ENCODE measurements at places on chromosomes 16 and 17.

- peak; percentile 43 for DNase-seq
Measured at GRCh38 chr16:53022374-53022773, 30.3 kb downstream of the CHD9NB start.

- no peak for DNase-seq
Measured at GRCh38 chr17:56824503-56824902, 9.2 kb downstream of the C17orf67 start.

DNA sequence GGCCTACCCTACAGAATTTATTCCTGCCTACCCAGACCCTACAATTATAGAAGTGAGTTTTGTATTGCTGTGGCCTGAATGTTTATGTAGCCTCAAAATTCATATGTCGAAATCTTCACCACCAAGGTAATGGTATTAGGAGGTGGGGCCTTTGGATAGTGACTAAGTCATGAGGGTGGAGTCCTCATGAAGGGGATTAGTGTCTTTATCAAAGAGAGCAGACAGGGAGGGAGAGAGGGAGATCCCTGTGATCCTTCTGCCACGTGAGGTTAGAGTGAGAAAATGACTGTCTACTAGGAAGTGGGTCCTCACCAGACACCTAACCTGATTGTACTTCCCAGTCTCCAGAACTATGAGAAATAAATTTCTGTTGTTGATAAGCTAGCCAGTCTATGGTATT is 981 bp upstream of the DUXB start:
- no peak for DNase-seq

GRCh38 chr17:73998653-73999645 is 204.5 kb upstream of the RPL38 start:
- DNase-seq: no peak

DNA sequence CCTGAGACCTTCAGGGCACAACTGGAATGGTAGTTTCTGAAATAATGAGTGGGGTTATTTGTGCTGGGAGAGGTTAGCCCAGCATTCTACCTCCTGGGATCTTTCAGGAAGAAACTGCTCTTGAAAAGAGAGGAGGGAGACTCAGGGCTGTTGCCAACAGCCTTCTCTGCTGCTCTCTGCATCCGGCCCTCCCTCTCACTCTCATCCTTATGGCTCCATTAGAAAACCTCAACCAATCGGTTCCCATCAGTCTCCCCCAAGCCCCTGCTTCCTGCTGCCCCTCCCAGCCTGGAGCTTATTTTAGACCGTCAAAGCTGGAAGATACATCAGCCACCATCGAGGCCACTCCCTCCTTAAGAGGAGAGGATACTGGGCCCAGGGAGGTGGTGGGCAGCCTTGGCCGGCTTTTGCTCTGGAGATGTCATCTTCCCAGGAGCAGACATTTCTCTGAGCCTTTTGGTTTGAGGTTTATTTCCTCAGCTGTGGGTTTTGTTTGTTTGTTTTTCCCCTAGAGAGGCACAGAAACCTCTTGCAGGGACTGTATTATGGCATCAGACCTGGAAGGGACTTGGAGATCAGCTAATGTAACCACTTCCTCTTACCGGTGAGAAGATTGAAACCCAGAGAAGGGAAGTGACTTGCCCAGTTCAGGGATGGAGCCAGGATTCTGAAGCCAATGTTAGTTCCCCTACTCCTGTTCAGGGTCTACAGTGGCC is 2.7 kb downstream of the MPRIP start:
- peak; percentile 79 for DNase-seq

DNA sequence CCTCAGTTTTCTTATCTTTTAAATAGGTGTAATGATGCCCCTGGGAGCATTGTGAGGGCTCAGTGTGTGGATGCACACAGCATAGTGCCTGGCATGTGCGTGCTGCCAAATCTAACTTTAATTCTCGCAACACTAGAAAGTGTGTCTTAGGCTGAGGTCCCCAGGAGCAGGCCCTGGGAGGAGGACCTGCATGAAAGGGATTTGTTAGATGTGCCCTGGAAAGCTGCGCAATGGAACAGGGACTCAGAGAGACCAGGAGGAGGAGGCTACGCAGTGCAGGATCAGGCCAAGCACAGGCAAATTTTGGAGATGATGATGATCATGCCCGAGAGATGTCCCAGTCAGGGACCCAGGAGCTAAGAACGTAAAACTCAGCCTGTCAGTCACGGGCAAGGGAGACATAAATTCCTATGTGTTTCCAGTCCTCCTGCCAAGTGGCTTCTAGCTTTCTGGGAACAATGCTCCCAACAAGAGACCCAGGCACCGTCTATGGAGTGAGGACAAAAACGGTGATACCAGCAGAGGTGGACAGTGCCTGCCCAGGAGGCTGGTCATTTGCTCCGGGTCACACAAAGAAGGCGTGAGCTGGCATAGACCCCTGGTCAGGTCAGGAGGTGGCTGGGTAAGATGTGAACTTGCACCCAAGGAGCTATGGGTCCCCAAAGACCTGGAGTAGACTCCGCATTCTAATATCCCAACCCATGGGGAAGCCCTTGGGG is 352.2 kb upstream of the TNRC6C start:
- no peak for DNase-seq

DNA sequence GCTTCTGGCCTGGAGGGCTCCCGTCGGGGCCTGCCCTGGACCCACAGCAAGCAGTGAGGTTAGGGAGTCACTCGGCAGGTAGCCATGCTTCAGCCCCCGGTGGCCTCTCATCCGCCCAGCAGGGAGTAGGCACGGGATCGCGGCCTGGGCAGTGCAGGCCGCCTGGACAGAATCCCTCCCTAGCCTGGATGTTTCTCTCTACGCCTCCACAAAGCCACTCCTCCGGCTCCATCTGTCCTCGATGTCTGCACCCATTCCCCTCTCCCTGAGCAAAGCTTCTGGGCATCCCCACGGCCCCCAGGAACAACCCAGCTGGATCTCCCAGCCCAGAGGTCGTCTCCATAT is 145.2 kb downstream of the RBFOX3 start:
- no peak for DNase-seq

DNA sequence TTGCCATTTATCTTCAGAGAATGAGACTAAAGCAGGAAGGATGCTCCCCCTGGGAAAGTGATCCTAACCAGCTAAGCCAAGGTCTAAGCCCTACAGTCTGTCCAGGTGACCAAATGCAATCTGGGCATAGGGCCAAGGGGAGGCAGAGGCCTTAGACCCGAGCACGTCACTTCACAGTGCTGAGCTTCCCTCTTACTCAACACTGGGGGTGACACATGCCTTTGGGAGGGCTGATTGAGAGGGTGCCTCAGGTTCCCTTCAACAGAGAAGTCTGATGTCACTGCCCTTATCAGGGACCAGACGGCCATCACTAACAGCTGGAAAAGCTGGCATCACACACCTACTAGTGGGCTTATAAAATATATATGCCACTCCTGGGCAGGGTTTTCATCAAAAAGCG is 4.0 kb downstream of the CIAO2B start:
- DNase-seq: peak; percentile 85

DNA sequence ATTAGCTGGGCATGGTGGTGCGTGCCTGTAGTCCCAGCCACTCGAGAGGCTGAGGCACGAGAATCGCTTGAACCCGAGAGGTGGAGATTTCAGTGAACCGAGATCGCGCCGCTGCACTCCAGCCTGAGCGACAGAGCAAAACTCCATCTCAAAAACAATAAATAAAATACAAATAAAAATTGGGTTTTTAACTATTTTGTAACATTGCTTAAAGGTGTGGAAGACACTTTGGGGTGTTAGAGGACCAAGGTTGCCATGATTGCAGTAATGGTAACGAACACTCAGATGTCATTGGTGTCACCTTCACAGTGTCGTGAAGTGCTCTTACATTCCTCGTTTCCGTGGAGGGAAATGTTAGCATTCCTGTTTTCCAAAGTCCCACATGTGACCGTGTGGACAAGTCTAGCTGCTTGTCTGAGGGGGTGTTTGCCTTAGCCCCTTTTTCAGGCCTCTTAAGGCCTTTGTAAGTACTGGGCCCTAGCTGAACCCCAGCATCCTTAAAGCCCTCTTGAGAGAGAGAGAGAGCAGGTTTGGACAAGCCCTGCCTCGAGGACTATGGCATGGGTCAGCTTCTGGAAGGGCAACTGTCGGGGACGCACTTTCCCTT is 8.6 kb downstream of the C16orf96 start:
- DNase-seq: no peak

DNA sequence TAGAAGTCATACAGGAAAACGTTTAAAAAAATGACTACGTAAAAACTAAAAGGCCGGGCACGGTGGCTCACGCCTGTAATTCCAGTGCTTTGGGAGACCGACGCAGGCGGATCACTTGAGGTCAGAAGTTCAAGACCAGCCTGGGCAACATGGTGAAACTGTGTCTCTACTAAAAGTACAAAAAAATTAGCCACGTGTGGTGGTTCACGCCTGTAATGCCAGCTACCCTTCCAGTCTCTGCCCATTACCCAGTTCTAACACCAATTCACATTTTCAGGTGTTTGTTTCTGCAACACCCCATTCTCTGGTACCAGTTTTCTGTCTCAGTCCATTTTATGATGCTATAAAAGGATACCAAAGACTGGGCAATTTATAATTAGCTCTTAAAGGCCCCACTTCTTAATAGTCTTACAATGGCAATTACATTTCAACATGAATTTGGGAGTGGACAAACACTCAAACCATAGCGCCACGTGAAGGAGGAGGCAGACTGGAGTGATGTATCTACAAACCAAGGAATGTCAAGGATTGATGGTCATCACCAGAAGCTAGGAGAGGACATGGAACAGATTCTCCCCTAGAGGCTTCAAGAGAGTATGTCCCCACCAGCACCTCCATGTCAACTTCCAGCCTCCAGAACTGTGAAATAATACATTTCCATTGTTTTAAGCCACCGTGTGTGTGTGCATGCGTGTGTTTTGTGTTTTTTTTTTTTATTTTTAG is 791 bp upstream of the C17orf75 start:
- no peak for DNase-seq

DNA sequence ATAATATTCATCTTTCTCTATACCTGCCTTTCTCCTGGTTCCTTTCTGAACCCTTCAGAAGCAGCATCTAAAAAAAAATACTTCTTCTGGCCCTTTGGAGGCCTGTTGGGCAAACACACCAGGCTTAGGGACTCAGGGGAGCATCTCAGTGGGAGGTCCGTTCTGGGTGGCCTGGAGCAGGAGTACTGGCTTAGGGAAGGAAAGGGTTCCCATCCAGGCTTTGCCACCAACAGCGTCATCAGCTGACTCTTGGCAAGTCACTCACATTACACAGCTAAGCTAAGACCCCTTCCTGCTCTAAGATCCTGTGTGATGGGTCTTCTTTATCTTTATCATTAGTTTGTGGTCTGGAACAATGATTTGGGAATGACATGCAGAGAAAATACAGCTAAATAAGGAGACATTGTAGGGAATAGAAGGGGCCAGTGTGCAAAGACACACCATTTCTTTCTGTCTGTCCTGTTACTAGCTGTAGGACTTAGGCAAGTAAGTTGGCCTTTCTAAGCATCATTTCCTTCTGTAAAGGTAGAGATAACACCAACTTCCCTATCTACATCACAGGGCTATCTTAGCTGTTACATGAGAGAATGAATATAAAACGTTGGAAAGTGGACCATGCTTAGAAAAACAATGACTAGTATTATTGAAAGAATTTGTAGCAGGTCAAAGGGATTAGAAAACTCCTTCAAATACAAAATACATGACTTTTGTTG is 9.9 kb downstream of the PCTP start:
- DNase-seq: no peak

DNA sequence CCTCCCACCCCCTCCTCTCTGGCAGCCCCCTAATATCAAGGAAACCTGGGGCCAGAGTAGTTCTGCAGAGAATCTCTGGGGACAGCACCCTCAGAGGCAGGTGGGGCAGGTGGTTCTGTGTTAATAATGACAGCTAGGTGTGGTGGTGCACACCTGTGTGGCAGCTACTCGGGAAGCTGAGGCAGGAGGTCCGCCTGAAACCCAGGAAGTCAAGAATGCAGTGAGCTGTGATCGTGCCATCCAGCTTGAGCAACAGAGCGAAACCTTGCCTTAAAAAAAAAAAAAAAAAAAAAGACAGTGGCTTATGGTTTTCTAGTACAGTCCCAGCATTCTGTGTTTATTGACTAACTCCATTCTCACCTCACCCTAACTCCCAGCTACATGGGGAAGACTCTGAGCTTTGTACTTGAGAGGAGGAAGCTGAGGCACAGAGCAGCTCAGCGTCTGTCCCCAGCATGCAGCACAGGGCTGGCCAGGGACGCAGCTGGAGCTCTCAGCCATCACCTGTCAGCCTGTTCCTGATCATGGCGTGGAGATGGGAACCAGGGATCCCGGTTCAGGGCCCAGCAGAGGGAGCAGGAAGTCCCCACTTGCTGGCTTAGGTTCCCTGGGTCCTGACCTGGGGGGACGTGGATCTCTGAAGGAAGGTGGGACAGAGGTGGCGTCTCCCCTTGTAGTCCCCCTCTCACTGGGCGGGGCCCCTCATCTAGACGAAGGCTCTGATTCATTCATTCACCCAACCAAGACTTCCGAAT is 6.1 kb downstream of the DBNDD1 start:
- DNase-seq: no peak

DNA sequence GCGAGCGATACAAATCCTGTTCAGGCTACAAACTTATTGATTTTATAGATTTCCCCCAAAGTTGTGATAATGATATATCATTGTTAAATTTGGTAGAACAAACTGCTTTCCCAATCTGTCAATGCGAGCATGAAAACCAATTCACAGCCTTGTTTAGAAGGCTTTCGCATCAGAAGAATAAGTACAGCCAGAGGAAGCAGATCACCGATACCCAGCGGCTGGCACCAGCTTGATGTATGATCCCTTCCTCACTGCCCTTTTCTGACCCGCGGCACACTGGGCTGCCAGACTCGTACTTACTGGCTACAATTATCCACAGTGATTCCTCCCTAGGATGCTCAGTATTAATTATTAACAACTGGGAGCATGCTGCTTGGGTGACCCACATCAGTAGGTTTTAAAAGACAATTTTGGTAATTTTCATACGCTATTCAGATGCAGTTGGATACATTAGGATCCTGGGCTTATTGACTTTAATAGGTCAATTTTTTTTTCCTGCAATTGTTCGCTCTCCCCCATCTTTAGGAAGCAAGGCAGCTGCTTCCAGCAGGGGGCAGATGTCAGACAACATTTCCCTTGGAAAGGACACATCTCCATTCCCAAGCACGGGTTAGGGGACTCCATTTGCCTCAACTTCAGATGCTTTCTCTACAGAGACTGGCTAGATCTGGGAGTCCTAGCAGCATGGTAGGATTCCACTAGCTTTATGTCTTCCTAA is 582.7 kb upstream of the PSMD7 start:
- peak; percentile 4 for DNase-seq

DNA sequence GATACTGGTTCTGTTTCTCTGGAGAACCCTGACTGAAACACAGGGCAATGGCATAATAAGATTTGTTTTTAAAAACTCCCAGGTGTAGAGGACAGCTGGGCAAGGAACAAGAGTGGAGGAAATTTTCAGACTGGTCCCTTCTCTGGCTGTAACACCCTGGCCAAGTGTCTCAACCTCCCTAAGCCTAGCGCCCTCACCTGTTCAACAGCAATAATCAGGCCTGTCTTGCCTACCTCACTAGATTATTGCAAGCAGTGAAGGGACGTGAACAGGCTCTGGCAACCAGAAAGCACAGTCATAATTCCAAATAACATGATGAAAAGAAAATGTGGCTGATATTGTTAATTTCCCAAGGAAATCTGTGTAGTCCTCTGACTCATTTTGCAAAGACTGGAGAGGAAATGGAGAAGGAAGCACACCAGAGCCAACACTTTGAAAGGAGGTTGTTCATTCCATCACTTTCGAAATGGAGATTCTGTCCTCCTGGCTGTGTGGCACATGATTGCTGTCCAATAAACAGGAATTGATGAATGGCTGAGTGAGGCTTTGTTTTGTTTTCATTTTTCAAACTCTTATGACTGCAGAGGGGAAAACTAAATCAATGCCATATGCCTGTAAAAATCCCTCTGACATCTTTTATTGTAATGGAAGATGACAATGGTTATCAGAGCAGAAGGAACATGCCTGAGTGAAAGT is 87.5 kb upstream of the HLF start:
- no peak for DNase-seq
